ENCODE measurements at places on chromosomes 7 and 10. TPM values are rescaled to one million over a fixed set of nuclear protein-coding genes. Genes with fewer than 3 reads are reported as not detected.

The LRIT1 gene
- total RNA-seq, result not detected

The PRLHR gene
- not detected for total RNA-seq

The TLX1 gene
- total RNA-seq, result 0.15 TPM

The EPHA1 gene
- total RNA-seq, result not detected

The BLNK gene
- total RNA-seq, result not detected

The FRMD4A gene
- 35.9 TPM for total RNA-seq

The RBP3 gene
- total RNA-seq, result not detected

The PIK3CG gene
- total RNA-seq, result 6.7 TPM

The COL17A1 gene
- total RNA-seq, result 0.65 TPM

The ZC3HAV1 gene
- 55.2 TPM for total RNA-seq

The NME8 gene
- total RNA-seq, result not detected

The FAM20C gene
- 7.6 TPM for total RNA-seq

The TMEM236 gene
- under 0.01 TPM for total RNA-seq

The C10orf62 gene
- total RNA-seq, result not detected

The NRG3 gene
- total RNA-seq, result 1.4 TPM

The SEPTIN14 gene
- not detected for total RNA-seq

The ANKRD30A gene
- total RNA-seq, result not detected

The OGA gene
- 108 TPM for total RNA-seq

The SLC35G1 gene
- 4.2 TPM for total RNA-seq

The GDF2 gene
- not detected for total RNA-seq

Data from epithelial cell of umbilical artery (primary cell).